Activated CD8-positive, alpha-beta T cell treated with anti-CD3 and anti-CD28 coated beads, Interleukin-2, amount 10 ng/mL, durations not matched to agents 7 days and 5 days (primary cell): ENCODE measurements at places on chromosomes 2 and 18. TPM values are rescaled to one million over a fixed set of nuclear protein-coding genes. Genes with fewer than 3 reads are reported as not detected.
A peak's percentile ranks its signal among the peaks of the same experiment; 100 is the strongest.

The ABCG5 gene
- total RNA-seq: not detected

DNA sequence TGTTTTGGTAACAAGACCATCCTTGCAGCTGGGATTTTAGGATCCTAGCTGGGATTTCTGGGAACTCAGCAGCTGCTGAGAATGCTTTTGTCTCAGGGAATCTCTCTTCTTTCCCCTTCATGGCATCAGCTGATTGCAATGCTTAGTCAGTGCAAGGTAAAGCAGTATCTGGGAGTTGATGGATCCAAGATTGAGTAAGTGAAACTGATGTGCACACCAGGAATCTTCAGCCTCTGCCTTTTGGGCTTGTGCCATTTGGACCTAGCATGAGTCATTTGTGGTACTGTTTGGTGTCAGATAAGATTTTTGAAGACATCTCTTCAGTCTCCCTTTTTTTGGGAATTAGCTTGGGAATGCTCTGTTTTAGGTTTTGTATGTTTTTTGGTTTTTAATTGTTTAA is 363.3 kb upstream of the TFPI start:
- DNase-seq: no peak

The TMEFF2 gene
- not detected for total RNA-seq

DNA sequence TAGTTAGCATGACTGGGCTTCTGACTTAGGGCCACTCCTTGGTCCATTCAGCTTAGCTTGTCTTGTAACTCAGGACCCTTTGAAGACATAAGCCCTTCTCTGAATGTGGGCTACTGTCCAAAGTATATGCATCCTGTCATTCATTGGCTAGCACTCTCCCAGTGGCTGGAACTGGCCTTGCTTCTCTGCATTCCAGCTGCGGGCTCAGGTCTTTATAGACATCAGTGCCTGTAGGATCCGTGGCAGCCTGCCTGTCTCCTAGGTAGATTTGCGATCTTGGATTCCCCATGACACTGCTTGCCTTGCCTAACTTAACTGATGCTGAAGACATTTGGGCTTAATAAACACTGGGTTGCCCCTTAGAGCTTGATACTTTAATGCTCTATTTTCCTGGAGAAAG is 170.1 kb downstream of the DCC start:
- no peak for DNase-seq

DNA sequence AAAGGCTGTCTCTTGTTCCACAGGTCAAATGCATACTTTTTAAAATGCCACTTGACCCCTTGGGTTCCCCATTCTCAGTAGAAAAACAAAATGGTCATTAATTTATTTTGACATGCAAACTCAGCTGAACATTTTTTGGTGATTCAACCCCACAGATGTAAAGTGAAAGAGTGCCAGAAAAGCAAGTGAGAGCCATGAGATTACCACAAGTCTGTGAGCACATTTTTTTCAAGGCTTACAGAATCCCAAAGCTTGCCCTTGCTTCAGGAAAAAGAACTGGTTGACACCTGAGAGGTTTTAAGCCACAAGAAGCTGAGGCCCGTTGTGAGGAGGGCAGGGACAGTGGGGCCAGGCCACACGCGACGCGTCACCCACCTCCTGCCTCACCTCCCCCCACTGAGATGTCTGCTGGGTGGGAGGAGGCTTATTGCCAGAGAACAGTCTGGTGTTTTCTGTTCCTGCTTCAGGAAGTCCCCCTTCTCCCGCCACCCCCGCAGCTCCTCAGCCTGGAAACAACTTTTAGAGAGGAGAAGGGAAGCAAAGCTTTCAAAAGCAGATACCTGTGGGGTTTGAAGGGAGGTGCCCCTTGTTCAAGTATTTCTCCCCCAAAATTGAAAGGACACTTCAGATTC is 70.4 kb upstream of the CYP1B1 start:
- peak; percentile 23 for DNase-seq

The COQ10B gene
- 22.5 TPM for total RNA-seq
